ENCODE measurements at places on chromosomes 3 and 15.

- DNase-seq, result no peak
Observed at GRCh38 chr3:49100046-49100615, 4.4 kb downstream of the QARS1 start.

DNA sequence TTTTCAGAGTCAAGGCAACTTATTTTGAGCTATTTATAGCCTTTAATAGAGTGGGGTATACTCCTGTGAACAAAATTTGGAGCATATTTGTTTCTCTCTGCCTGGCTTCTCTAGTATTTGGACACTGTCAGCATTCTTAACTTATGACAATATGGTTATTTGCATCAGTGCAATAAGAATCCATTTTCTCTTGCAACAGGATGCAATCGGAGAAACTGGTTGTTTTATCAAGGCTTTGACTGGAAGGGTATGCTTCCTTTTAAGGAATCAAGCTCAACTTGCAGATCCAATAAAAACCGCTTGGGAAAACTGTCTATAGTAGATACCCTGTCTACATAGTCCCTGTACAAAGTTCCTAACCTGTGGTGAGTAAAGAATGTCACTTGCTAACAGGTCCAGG is 106.7 kb downstream of the DPH6 start:
- no peak for DNase-seq

GRCh38 chr3:172561897-172562640 is 38.8 kb upstream of the TNFSF10 start:
- DNase-seq, result no peak

DNA sequence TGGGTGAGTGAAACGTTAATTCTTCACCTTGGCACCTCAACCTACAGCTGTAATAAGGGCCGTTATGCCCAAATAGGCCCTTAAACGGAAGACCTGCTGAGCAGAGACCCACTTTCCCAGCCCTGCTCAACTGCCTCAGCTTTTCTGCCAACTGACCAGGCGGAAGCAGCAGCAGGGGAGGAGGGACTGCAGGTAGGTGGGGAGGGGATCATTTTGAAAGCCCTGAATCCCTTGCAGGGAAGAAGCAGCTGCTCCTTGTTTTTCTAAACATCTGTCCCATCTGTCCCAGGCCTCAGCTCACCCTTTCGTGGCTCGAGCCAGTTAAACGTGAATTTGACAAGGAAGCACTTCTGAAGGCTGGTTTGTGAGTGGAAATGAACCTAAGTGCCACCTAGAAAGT is 978 bp upstream of the CMC1 start:
- peak; percentile 21 for DNase-seq

DNA sequence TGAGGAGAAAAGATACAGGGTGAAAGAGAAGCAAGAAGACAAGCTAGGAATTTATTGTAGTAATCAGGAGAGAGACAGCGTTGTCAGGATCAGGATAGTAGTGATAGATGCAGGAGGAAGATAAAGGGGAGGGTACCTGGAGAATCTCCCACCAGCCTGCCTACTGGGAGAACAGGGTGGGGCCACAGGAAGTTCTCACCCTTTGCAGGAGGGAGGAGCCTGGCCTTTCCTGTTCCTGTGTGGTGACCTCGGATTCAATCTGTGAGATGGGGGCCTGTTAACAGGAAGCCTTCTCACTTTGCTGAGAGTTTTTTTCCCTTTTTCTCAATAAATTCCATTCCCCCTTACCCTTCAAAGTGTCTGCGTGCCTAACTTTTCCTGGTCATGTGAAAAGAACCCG is 37.6 kb downstream of the GMPS start:
- no peak for DNase-seq

DNA sequence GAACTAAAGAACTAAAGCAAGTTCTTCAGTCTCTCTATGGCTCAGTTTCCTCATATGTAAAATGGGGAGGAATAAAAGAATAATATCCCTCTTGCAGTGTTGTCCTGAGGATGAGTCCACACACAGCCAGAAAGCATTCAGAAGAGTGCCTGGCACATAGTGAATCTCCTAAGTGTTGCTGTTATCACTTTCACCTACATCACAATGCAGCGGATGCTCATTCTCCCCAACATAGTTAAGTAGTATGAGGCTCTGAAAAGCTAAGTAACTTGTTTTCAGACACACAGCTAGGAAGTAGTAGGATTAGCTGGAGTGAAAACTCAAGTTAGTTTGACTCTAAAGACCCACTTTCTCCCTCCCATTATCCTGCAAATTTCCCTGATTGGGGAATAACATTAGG is 9.1 kb upstream of the USP3 start:
- no peak for DNase-seq

- no peak for DNase-seq
Observed at GRCh38 chr3:127685708-127686511, 13.2 kb downstream of the ABTB1 start.

- DNase-seq, result no peak
Observed at GRCh38 chr3:63576846-63577245, 75.6 kb upstream of the SNTN start.

- no peak for DNase-seq
Observed at GRCh38 chr3:172356427-172356826, 91.8 kb downstream of the GHSR start.

DNA sequence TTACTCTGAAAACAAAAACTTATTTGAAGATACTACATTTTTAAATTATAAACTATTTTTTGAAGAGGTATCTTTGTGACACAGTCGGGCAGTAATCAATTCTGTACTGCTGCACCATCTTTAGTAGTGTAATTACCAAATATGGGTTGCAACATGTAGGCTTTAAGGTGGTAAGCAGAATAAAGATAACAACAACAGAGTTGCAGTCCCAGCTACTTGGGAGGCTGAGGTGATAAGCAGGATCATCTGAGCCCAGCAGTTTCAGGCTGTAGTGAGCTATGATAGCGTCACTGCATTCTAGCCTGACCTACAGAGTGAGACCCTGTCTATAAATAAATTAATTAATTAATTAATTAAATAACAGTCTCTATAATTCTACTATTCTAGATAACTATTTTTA is 6.0 kb downstream of the PLOD2 start:
- DNase-seq, result no peak

Data from SHP77 treated with DMSO at 0.1 percent for 48 hours (cell line).